NCI-H1092 treated with DMSO at 0.1 percent for 48 hours (cell line): ENCODE measurements at places on chromosomes 7 and 10.
A peak's percentile ranks its signal among the peaks of the same experiment; 100 is the strongest.

DNA sequence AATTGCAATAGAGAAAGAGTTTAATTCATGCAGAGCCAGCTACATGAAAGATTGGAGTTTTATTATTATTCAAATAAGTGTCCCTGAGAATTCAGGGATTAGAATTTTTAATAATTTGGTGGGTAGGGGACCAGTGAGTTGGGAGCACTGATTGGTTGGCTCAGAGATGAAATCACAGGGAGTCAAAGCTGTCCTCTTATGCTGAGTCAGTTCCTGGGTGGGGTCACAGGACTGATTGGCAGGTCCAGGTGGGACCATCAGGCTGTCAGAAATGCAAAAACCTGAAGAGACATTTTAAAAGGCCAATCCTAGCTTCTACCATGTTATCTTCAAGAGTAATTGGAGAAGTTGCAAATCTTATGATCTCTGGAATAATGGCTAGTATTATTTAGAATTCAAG is 56.0 kb upstream of the KAT6B start:
- no peak for DNase-seq

GRCh38 chr10:27815846-27816245 is 70.2 kb upstream of the MKX start:
- no peak for DNase-seq

DNA sequence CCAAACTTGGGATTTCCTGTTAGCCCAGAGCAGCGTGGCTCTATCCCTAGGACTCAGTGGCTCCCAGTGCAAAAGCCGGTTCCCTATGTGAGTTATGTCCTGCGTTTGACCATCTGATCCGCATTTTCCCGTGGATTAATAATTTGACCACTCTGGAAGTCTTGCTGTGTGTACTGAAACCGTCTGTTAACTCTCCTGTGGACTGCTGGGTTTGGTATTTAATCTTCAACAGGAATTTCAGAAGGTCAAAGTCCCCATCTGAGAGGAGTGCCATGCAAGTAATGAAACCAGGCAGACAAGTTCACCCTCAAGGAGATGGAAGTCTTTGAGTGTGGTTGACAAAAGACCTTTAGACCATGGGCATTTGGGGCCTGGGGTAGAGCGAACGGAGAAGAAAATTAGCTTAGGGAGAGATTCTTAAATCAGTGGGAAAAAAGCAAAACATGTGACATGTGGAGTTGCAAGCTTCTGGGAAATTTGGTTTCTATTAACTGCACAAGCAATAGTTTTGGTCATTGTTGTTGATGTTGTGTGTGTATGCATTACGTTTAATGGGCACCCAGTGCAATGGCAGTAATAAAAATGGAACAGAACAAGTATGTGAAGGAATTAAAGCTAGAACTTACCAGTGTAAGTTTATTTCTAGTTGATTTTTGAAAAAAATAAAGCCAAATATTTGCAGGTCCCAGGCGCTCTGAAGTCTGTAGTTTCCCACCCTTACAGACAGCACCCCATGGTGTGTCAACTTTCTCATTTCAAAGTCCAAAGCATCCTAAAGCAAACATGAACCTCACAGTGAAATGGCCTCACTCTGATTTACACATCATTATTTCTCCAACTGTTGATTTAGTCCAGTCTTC is 38.2 kb downstream of the LYZL1 start:
- DNase-seq, result no peak

- no peak for DNase-seq
These were observed 17.0 kb upstream of the GIMAP2 start for GRCh38 chr7:150668472-150668911.

- no peak for DNase-seq
These were observed 6.4 kb downstream of the ANXA7 start for GRCh38 chr10:73407495-73407894.

GRCh38 chr7:54955296-54955695 is 63.5 kb upstream of the EGFR start:
- DNase-seq, result no peak

DNA sequence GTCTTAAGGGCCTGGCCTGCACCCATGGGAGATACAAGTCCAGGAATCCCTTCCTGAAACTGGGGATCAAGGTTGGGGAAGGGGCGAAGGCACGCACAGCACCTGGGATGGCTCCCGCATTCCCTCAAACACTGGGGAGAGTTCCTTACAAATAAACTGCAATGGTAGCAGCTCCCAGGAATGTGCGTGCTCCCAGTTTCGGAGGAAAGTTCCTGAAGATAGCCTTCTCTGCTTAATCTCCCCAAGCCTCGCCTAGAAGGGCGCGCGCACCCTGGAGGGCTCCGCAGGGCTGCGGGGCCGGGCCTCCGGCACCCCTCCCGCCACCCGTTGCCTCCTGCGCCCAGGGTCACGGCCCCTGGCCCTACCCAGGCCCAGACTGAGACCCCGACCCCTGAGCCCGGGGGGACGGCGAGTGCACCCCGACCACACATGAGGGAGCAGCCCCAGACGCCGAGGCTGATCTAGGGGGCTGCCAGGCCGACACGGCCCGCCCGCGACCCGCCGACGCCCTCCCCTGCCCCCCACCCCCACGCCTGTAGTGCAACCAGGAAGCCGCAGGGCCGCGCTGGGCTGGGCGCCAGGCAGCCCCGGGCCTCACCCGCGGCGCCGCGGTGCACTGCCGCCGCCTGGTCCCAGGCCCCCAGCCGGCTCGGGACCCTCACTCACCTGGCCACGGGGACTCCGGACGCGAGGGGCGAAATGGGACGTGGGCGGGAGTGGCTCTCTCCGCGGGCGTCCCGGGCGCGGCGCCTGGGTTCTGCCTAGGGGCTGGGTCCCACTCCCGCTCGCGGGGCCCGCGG is 460 bp downstream of the ANXA11 start:
- no peak for DNase-seq

DNA sequence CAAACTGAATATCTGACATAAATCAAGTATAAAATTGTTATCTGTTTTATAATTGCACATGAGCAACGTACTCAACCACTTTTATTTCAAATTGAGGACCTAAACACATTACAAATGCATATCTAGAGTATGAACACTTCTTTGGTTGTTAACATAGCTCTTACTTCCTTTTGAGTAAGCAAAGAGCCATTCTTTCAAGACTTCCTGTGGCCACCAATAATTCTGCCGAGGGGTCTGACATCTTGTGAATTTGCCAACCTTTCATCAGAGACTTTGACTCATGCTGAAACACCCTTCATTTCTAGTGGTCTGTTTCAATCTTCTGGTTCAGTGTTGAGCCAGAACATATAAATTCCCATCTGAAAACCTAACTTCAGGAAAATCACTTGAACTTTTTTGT is 59.4 kb downstream of the CDK14 start:
- no peak for DNase-seq

- peak; percentile 15 for DNase-seq
These were observed 58.5 kb upstream of the SMIM30 start for GRCh38 chr7:113176836-113177235.

DNA sequence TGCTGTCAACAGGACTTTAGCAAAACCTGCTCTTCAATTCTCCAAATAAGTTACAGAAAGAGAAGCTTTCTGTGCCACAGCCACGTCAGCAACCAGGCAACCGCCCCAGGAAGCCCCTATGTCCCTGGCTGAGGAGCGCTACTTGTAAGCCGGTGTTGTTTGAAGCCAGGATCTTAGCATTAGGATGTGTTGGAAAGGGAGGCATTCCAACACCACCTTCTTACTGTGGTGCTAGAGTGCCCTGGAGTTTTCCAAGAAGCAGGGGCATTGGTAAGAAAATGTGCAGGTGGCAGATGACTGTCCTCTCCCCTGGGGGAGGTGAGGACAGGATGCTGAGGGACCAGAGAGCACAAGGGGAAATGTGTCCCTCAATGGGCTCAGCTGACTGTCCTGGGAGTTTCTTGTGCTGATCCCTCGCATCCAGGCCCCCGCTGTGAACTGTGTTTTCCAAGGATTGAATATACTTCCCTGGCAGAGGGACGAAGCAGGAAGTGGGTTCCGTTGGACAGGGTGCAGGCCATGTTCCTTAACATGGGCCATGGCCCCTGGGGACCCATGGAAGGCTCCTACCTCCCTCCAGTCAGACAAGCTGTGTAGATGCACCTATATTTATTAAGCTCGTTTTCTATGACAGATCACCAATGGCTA is 139.6 kb upstream of the GDF10 start:
- DNase-seq, result no peak

DNA sequence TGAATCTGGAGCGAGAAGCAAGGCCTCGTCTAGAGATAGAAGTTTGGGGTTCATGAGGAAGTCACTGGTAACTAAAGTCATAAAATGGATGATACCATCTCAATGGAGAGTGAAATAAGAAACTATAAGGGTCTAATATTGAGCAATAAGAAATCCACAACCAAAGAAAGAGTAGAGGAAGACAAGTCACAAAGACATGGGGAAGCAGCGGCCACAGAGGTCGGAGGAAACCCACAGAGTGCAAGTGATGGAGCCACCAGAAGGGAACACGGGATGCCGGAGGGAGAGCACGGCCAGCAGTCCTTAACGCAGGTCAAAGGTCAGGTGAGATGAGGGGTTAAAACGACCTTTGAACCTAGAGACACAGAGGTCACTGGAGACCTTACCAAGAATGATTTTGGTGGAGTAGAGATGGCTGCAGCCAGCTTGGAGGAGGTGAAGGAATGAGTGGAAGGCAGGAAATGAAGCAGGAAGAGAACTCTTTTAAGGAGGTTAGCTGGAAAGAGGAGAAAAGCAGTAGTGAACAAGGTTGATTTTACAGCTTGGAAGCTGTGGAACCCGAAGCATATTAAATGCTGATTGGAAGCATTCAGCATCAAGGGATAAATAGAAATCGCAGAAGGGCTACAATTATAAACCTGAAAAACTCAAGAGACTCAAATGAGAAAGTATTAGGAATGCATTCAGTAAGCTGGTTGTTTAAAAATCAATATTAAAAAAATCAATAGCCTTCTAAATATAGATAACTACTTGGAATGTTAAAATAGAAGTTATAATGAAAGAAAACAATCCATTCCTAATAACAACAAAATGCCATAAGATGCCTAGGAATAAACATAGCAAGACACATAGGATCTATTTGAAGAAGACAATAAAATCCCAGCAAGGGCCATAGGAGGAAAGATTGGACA is 93.7 kb downstream of the SVOPL start:
- no peak for DNase-seq

GRCh38 chr10:52949899-52950298 is 177.3 kb upstream of the MBL2 start:
- no peak for DNase-seq

GRCh38 chr10:96719850-96720421 is 378 bp downstream of the PIK3AP1 start:
- no peak for DNase-seq

- peak; percentile 80 for DNase-seq
These were observed 287.4 kb downstream of the CACNA2D1 start for GRCh38 chr7:82156168-82156567.
